ENCODE measurements at places on chromosomes 4 and X.

DNA sequence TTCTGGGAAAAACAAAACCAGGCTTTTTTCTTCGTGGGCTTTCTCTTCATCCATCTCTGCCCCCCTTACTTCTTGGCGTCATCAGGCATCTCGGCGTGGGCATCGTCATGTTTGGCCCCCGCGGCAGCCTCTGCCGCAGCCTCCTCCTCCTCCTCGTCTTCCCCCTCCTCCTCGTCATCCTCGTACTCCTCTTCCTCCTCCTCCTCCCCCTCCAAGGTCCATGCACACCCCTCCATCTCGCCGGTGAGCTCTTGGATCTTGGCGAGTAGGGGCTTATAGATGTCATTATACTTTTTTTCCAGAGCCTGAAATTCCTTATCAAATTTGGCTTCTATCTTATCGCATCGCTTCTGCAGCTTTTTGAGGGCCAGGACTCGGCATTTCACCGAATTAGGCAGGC is 488 bp downstream of the NAP1L5 start:
- DNase-seq: no peak

DNA sequence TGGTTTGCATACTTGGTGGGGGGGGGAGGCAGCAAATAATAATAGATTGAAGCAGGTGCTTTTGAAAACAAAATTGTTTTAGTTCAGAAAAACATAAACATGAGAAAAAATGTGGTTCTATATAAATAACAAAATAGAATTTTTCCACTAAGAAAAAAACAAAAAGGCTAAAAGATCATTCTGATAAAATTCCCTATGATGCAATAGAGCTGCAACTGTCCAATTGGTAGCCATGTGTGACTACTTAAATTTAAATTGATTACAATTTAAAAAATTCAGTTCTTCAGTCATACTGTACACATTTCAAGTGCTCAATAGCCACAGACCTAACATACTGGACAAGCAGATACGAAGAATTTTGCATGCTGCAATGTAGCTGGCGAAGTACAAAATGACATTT is 11.0 kb downstream of the TRMT10A start:
- DNase-seq: no peak

DNA sequence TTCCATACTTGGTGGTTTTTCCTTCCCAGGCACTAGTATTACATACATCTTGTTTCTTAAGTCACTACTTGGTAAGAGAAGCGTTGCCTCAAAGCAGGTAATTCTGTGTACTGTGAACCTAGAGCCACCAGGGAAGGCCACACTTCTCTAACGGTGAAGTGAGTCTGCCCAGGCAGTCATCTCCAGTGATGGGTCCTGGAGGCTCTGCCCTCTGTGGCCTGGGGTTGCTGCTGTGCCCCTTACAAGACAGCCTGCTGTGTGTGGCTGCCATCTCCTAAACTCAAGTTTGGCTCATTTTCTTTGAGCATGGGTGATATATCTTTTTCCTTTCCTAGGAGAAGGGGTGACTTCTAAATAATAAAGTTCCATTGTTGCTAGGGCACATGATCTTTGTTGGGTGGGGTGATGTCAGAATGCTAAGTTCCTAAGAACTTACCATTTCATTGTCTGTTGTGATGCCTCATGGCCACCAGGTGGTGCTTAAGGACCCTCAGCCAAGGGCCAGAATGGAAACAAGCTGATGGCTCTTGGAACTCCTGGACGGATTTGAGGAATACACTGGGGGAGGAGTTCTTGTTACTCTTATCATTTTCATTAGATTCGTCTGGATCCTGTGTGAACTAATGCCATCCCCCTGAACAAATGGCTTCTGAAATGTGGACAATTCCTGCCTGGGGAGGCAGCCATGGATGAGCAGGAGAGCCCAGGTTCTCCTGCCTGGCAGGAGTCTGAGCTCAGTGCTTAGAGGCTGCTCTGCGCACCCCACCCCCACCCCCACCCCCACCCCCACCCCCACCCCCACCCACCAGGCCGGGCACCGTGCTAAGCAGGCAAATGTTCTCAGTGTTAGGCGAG is 41.1 kb upstream of the WDR1 start:
- no peak for DNase-seq

- DNase-seq: no peak
These were observed 77.9 kb downstream of the WWC2 start for GRCh38 chr4:183177001-183177400.

- no peak for DNase-seq
These were observed 882.6 kb downstream of the TRIML1 start for GRCh38 chr4:189021831-189022230.

DNA sequence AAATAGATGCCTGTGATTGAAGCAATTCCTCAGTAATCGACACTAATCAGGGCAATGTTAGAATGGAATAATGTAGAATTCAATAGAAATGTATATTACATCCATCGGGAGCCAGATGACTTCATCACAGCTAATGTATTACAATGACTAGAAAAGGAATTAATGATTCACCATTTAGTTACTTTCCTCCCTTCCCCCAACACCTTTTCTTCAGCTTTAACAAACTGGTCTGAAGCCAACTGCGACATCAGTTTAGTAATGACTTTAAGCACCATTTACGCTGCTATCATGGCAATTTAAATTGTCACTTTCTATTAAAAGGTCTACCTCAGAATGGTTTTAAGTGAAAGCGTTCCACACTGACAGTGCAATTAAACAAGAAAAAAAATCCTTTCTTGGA is 45.1 kb downstream of the SUPT20HL2 start:
- no peak for DNase-seq

- DNase-seq: no peak
These were observed 105.1 kb upstream of the GRPR start for GRCh38 chrX:16018291-16018690.

DNA sequence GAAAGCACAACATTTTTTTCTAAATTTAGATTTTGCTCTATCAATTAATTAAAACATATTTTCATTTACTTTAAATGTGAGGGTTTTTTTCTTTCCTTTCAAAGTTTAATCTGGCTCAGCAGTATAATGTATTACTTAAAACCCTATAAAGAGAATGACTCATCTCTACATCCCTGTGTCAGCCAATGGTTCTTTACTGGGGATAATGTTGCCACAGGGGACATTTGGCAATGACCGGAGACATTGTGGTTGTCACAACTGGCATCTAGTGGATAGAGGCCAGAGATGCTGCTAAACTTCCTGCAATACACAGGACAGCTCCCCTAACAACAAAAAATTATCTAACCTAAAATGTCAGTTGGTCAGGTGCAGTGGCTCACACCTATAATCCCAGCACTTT is 53.8 kb downstream of the SYNPO2 start:
- DNase-seq: no peak
